ENCODE measurements at places on chromosomes 11 and 22.
A peak's percentile ranks its signal among the peaks of the same experiment; 100 is the strongest.

GRCh38 chr22:36009085-36009484, 19.5 kb downstream of the RBFOX2 start:
- DNase-seq: no peak
- peaks cover 16% of the 10 kb centered on the region for H3K27me3 ChIP-seq
- no peak overlapping the region for H3K27ac ChIP-seq
- H3K36me3 ChIP-seq: no peaks in the 10 kb centered on the region

DNA sequence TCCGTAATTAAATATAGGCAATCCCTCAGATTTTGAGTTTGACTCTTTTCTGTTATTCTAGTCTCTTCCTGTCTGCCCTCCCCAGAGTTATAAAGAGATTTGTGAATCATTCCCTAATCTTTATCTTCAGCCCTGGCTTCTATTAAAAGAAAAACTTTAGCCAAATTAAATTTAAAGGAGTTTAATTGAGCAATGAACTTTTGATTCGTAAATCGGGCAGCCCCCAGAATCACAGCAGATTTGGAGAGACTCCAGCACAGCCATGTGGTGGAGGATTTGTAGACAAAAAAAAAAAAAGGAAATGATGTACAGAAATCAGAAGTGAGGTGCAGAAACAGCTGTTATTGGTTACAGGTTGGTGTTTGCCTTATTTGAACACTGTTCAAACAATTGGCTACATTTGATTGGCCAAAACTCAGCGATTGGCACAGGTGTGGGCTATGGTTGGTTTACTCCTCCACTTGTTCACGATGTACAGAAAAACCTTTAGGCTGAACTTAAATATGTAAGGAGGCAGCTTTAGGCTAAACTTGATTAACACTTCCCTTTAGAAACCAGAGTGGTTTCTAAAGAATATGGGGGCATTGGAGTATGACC, 2.3 kb upstream of the ALKBH8 start:
- peak overlapping the region; percentile 15 for H3K4me3 ChIP-seq
- H3K4me1 ChIP-seq: peaks cover 31% of the 10 kb centered on the region
- H3K27me3 ChIP-seq: peaks cover 2% of the 10 kb centered on the region
- H3K27ac ChIP-seq: no peak overlapping the region

- H3K4me3 ChIP-seq: peak overlapping the region; percentile 79
- H3K36me3 ChIP-seq: no peaks in the 10 kb centered on the region
Observed at GRCh38 chr22:29071261-29072045, 1.4 kb upstream of the KREMEN1 start.

GRCh38 chr11:108857382-108857781, 192.5 kb downstream of the DDX10 start:
- no peak overlapping the region for H3K27ac ChIP-seq
- H3K27me3 ChIP-seq: no peaks in the 10 kb centered on the region
- H3K4me1 ChIP-seq: peaks cover 19% of the 10 kb centered on the region
- H3K36me3 ChIP-seq: peaks cover 5% of the 10 kb centered on the region
- no peak for DNase-seq
- H3K4me3 ChIP-seq: no peak overlapping the region

GRCh38 chr11:45935349-45936064, 13.1 kb downstream of the LARGE2 start:
- no peaks in the 10 kb centered on the region for H3K27me3 ChIP-seq
- DNase-seq: no peak
- no peak overlapping the region for H3K4me3 ChIP-seq
- H3K27ac ChIP-seq: no peak overlapping the region
- H3K4me1 ChIP-seq: peaks cover 12% of the 10 kb centered on the region

GRCh38 chr11:1161410-1162137, 3.8 kb downstream of the MUC5AC start:
- H3K27me3 ChIP-seq: no peaks in the 10 kb centered on the region
- no peak overlapping the region for H3K27ac ChIP-seq
- H3K4me3 ChIP-seq: no peak overlapping the region
- no peak for DNase-seq

DNA sequence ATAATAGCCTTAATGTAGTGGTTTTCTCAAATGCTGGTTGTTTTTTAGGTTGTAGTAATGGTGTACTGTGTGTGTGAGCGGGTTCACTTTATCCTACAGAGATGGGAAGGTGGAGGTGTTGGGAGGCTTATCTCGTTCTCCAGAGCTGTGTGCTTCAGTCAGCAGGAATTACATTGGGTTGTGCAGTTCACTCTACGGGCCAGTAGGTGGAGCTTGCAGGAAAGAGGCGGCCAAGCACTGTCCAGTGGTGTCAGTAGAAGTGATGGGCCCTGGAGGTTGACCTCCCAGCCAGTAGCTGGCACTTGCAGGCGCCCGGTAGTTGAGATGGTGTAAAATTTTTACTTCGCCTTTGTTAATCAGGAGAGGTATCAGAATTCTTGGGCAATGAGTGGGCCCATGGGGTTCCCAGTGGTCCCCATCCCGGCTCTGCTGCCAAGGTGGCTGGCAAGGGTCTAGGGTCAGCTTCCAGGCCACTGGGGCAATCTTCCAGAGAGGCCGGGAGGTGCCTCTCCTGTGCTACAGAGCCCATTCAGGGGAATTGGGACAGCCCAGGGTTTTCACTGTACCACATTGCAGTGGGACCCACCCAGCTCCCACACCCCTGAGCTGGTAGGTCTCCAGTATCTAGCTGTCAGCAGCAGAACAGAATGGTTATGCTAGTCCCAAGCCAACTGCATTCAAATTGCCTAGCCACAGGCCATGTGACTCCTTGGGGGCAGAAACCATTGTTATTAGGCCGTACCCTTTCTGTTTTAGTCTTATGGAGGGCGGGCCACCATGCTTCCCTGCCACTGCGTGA, 43.9 kb downstream of the BIRC2 start:
- no peaks in the 10 kb centered on the region for H3K27me3 ChIP-seq
- H3K36me3 ChIP-seq: peaks cover 44% of the 10 kb centered on the region
- DNase-seq: peak; percentile 36
- peaks cover 52% of the 10 kb centered on the region for H3K4me1 ChIP-seq
- no peak overlapping the region for H3K27ac ChIP-seq

DNA sequence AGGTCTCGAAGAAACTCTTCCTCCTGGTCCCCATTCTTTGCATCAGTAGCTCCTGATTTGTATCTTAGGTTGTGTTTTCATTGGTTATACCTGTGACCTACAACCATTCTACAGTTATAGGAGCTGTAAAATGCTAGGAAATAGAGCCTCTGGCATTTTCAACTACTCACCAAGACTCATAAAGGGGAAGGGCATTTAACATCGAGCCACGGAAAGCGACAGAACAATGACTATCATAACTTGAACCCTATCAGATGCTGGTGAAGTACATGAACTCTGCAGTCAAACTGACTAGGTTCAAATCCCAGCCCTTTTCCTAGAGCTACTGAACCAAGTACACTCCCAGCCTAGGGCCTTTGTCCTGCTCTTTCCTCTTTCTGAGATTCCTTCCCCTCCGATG, 588.0 kb downstream of the SOX6 start:
- no peak for DNase-seq
- H3K4me1 ChIP-seq: no peaks in the 10 kb centered on the region
- no peak overlapping the region for H3K4me3 ChIP-seq
- H3K27ac ChIP-seq: no peak overlapping the region

GRCh38 chr22:50576806-50577696, 1.2 kb downstream of the CPT1B start:
- H3K4me1 ChIP-seq: peaks cover 15% of the 10 kb centered on the region
- no peak overlapping the region for H3K4me3 ChIP-seq
- H3K36me3 ChIP-seq: peaks cover 34% of the 10 kb centered on the region
- H3K27ac ChIP-seq: no peak overlapping the region

- peaks cover 49% of the 10 kb centered on the region for H3K4me1 ChIP-seq
- no peak for DNase-seq
- H3K4me3 ChIP-seq: peak overlapping the region; percentile 81
- H3K36me3 ChIP-seq: peaks cover 3% of the 10 kb centered on the region
Observed at GRCh38 chr11:104704146-104704830, 194.0 kb downstream of the CASP12 start.

DNA sequence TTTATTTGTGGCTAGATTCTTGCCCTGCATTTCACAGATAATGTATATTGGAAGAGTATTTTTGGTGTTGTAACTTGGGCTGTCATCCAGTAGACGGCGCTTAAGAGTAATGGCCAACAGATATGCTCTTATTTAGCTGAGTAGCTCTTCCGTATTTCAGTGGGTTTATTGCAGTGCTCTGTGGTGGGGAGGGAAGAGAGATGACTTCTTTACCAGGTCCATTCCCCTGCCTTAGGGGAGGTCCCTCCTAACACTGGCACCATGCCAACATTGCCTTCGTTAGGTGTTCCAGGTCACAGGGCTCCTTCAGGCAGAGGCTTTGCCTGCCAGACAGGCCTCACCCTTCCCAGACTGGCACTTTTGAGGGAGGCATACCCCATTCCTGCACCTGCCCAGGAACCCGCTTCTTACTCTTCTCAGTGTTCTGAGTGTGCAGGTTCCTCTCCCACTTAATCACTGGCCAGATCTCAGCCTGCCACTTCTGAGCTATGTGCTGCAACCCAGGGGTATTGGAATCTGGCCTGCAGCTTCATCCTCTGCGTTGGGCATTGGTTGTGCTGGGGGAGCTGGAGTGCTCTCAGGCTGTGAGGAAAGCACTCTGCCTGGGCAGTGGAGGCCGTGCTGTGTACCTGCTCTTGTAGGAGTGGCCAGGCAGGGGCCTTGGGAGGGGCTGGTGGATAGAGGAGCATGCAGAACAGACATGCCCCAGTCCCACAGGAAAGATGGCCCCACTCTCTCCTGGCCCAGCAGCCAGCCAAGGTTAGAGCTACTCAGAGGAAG, 29.4 kb upstream of the SLN start:
- no peak overlapping the region for H3K27ac ChIP-seq
- H3K27me3 ChIP-seq: peaks cover 5% of the 10 kb centered on the region
- no peaks in the 10 kb centered on the region for H3K36me3 ChIP-seq
- H3K4me3 ChIP-seq: no peak overlapping the region

DNA sequence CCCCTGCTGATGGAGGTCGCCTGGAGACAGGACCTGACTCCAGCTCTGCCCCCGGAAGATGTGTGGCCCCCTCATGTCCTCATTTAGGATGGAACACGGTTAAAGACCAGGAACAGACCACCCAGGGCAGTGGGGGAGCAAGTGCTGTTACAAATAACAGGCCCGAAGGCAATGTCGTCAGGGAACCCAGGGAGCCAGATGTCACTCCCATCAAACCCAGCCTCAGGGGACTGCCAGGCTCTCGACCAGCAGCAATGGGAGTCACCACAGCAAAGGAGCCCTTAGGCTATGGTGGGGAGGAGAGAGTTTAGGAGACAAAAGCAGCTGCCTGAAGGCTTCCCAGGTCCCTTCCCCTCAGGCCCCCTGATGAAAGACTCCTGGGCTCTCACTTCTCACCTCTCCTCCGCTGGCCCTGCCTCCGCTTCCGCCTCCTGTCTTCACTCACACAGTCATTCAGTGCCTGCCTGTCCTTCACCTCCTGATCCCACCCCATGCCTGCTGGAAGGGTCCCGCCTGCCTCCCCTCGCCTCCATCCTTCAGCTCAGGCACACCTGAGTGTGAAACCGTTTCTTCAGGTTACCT, 4.4 kb downstream of the RPS19BP1 start:
- no peak for DNase-seq
- H3K4me3 ChIP-seq: peak overlapping the region; percentile 96
- H3K4me1 ChIP-seq: peaks cover 82% of the 10 kb centered on the region
- H3K36me3 ChIP-seq: peaks cover 60% of the 10 kb centered on the region
- no peaks in the 10 kb centered on the region for H3K27me3 ChIP-seq

DNA sequence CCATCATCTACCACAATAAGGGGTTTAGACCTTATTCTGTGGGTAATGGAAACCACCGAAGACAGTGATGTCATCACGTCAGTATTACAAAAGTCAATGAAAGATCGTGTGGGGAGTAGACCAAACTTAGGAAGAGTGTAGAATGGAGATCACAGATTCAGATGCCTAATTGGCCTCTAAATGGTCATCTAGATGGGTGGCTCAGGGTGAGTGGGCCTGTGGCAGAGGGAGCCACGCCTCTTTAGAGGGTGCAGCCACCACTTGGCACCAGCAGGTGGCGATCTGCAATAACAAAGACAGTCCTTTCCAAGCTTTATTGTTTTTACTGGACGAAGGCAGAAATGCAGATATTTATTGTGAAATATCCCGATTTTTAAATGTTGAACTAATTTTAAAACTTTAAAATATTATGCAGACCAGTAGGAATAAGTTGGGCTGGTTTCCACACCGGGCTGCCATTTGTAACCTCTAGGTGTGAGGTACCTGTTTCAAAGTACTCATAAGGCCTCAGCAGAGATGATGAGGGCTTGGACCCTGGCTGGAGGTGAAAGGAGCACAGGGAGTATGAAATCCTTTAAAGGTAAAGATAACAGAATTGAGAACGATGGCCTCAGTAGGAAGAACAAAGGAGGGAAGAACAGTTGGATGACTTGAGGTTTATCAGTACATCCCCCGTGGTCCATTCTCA, 222.0 kb downstream of the DBX1 start:
- H3K36me3 ChIP-seq: no peaks in the 10 kb centered on the region
- peaks cover 4% of the 10 kb centered on the region for H3K27me3 ChIP-seq
- H3K27ac ChIP-seq: no peak overlapping the region
- no peak for DNase-seq

GRCh38 chr11:78048561-78048960, 15.1 kb upstream of the THRSP start:
- no peak overlapping the region for H3K4me3 ChIP-seq
- no peak overlapping the region for H3K27ac ChIP-seq
- no peaks in the 10 kb centered on the region for H3K27me3 ChIP-seq
- no peak for DNase-seq
- peaks cover 18% of the 10 kb centered on the region for H3K4me1 ChIP-seq
- H3K36me3 ChIP-seq: no peaks in the 10 kb centered on the region

GRCh38 chr22:48795664-48796063, 1032.0 kb downstream of the BRD1 start:
- H3K4me1 ChIP-seq: no peaks in the 10 kb centered on the region
- DNase-seq: no peak
- H3K27ac ChIP-seq: no peak overlapping the region

DNA sequence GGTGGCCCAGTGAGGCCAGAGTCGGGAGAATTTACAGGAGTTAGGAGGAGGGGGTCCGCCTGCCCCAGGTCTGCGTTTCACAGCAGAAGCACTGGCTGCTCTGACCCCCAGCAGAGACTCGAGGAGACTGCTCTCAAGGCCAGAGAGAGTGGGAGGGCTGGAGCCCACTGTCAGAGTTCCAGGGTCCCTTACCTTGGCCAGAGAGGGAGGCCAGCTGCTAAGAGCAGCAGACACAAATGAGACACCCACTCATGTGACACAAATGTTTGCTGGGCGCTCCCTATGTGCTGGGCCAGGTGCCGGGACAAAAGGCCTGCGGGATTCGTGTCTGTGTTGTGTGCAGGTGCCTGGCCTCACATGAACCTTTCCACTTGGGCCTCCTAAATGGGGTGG, 2.8 kb upstream of the TNFRSF13C start:
- H3K27ac ChIP-seq: peak overlapping the region; percentile 18
- H3K4me1 ChIP-seq: peaks cover 14% of the 10 kb centered on the region
- no peaks in the 10 kb centered on the region for H3K36me3 ChIP-seq
- H3K27me3 ChIP-seq: peaks cover 18% of the 10 kb centered on the region
- H3K4me3 ChIP-seq: no peak overlapping the region

GRCh38 chr11:60959431-60959830, 7.5 kb upstream of the SLC15A3 start:
- DNase-seq: no peak
- no peaks in the 10 kb centered on the region for H3K4me1 ChIP-seq
- H3K27me3 ChIP-seq: peaks cover 26% of the 10 kb centered on the region
- no peak overlapping the region for H3K27ac ChIP-seq

GRCh38 chr11:122804796-122805195, 33.5 kb upstream of the CRTAM start:
- H3K27me3 ChIP-seq: peaks cover 2% of the 10 kb centered on the region
- no peak overlapping the region for H3K27ac ChIP-seq
- H3K4me3 ChIP-seq: no peak overlapping the region

- H3K27me3 ChIP-seq: peaks cover 3% of the 10 kb centered on the region
- no peaks in the 10 kb centered on the region for H3K36me3 ChIP-seq
- no peak overlapping the region for H3K27ac ChIP-seq
Observed at GRCh38 chr11:45041596-45041995, 90.9 kb upstream of the TP53I11 start.
